ENCODE measurements at places on chromosomes 3 and 15.

- DNase-seq = no peak
Measured at GRCh38 chr3:28948685-28949084, 332.2 kb upstream of the RBMS3 start.

GRCh38 chr3:150761831-150762661 is 923 bp downstream of the SIAH2 start:
- peak; percentile 46 for DNase-seq

- DNase-seq = no peak
Measured at GRCh38 chr3:185728630-185729336, 96.1 kb downstream of the IGF2BP2 start.

DNA sequence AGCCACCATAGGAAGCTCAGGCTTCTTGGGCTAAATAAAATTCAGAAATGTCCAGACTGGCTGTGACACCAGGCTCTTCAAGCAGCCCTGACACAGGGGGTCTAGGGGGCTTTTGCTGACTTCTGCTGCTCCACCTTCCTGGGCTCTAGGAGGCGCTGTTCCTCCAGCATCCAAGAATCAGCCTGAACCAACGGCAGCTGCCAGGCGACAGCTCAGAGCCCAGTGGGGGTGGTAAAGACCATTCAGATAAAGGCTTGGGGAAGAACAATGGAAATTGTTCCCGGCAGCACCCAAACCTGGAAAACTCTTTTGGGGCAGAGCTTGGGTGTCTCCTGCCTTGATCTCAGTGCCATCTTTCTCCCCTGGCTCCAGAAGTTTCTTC is 21.6 kb upstream of the PSTPIP1 start:
- no peak for DNase-seq

DNA sequence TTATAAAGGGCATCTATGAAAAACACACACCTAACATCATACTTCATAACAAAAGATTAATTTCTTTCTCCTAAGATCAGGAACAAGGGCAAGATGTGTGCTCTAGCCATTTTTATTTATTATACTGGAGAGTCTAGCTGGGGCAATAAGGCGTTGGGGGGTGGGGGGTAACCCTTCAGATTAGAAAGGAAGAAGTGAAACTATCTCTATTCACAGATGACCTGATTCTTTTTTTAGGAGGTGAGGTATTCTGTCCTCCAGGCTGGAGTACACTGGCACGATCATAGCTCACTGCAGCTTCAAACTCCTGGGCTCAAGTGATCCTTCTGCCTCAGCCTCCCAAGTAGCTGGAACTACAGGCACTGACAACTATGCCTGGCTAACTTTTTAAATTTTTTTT is 89.5 kb upstream of the MANF start:
- DNase-seq = no peak

- DNase-seq = no peak
Measured at GRCh38 chr15:70259028-70259424, 161.3 kb upstream of the TLE3 start.

DNA sequence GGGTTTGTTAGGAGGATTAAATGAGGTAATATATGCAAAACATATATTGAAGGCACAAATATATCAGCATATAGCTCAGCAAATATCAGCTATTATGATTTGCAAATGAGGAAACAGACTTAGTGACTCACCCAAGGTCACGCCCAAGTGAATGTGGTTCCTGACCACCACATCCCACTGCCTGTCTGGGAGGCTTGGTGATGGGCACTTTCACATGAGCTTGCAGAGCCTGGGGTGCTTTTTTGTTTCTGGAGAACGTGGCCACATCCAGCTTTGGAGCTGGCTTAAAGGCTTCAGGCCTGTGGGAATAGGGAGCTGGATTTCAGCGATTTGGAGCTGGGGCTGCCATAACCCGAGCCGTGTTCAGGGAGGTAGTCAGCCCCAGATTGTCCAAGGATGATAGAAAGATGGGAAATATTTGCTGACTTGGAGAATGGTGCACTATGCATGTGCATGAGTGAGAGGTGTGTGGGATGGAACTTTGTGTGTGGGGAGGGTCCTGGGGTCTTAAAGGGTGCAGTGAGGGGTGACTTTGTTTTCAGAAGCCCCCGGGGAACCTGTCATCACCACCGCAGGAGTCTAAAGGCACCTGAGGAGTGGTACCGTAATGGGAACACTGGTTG is 12.0 kb upstream of the FGD5 start:
- DNase-seq = no peak

DNA sequence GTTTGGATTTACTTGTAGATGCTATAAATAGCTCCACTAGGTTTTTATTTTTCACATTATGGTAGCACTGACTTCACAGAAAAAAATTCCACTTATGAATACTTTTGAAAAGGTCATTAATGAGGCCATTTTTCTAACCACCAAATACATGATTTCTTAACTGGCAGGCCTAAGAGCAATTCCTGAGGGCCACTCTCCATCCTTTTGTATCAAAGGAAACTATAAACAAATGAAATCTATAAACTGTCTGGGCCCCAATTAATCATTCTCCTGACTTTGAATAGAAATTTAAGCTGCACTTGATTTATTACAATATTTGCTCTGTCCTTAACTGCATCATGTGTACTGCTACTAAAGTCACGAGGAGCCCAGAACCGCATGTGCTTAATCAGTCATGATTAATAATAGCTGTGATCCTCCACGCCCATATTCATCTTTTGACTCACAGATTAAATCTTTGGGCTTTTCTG is 25.1 kb upstream of the MTMR10 start:
- no peak for DNase-seq

DNA sequence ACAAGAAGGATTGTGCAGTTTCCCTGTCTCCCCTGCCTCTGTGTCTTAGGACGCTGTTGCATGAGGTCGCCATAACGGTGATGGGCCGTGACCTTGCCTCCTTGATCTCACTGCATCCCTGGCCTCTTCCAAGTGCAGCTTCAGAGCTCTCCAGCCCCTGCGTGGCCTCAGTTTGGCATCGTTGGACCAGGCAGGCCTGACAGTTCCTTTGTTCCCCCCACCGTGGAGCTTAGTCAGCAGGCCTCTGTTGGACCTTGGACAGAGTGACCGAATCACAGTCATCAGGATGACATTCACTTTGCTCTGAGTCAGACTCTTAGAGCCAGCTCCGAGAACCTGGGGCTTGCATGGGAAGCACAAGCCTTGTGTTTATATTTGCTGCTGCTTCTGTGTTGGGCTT is 139.4 kb downstream of the OPA1 start:
- no peak for DNase-seq

DNA sequence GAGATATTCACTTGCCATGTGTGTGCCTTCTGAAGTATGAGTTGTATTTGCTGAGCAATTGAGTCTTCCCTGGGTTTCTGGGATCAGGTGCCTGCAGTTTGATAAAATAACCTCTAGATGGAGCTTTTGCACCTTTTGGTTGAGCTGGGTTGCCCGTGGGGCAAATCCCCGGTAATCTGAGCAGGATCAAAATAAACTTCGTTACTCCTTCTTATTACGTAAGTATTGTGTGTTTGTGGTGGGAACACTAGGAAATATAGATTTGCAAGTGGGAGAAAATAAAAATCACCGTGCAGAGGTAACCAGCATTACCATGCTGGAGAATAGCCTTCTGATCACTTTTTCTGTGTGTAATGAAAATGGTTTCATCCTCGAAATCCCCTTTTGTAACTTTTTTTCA is 277.4 kb upstream of the NR2E3 start:
- no peak for DNase-seq

GRCh38 chr3:97948351-97949109 is 23.7 kb downstream of the RIOX2 start:
- no peak for DNase-seq

- no peak for DNase-seq
Measured at GRCh38 chr3:9951962-9952805, at the start of gene PRRT3. Gene PRRT3, minus strand, starts transcription at chr3:9952408. Its CDS starts 2,293 bp downstream, at chr3:9950115.

DNA sequence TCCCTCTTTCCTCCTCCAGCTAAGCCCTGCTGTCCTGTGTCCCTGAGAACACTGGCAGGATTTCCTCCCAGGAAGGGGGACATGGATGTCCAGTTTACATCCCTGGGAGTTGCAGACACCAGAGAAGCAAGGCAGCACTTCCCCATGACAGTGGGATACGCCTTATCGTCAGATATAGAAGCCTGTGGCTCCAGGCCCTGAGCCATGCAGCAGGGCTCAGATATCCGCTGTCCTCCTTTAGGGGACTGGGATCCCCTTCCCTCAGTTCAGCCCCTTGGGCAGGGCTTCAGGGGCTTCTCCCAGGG is 16.4 kb downstream of the CORO2B start:
- DNase-seq = no peak

GRCh38 chr3:12944413-12944812 is 103.0 kb upstream of the RPL32 start:
- DNase-seq = no peak

GRCh38 chr15:50137330-50137761 is 18.3 kb upstream of the ATP8B4 start:
- no peak for DNase-seq

DNA sequence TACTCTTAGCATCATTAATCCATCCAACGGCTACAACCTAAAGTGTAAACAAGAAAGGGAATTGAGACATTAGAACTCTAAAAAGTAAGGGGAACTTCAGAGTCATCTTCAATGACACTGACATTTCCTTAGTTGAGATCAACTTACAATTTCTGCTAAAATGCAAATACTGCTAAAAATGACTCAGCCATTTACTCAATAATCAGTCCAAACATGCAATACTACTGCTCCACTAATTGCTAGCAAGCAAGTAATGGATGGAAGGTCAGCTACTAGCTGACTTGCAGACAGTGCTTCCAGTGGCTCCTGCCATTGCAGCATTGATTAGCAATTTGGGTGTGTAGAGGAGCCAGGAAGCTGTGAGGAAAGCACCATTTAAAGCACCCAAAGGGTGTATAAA is 28.4 kb downstream of the CD200R1L start:
- no peak for DNase-seq

DNA sequence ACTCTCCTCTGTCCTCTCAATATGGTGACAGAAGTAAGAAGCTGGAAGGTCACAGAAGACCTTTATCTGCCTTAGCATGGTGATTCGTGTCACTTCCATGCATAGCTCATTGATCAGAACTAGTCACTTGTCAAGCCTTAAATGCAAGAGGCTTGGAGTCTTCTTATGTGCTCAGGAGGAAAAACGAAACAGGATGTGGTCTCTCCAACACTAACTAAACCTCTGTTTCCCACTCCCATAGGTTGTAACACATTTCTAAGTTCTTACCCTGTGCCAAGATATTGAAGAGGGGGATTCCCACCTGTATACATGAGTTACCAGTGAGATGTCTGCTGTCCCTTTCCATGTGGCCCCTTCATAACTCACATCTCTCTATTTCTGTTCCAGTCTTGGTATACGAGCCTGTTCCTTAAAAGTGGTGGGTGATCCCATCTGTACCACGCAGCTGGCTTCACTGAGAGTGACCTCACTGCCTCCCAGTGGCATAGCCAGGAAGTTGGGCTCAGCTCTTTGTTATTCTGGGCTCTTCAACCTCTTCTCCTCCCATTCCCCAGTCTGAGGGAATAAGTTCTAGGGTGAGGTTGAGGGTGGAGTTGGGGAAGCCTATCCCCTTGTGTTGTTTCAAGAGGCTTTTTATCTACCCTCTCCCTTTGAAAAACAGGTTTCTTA is 203.2 kb upstream of the PPP2R3A start:
- DNase-seq = no peak

DNA sequence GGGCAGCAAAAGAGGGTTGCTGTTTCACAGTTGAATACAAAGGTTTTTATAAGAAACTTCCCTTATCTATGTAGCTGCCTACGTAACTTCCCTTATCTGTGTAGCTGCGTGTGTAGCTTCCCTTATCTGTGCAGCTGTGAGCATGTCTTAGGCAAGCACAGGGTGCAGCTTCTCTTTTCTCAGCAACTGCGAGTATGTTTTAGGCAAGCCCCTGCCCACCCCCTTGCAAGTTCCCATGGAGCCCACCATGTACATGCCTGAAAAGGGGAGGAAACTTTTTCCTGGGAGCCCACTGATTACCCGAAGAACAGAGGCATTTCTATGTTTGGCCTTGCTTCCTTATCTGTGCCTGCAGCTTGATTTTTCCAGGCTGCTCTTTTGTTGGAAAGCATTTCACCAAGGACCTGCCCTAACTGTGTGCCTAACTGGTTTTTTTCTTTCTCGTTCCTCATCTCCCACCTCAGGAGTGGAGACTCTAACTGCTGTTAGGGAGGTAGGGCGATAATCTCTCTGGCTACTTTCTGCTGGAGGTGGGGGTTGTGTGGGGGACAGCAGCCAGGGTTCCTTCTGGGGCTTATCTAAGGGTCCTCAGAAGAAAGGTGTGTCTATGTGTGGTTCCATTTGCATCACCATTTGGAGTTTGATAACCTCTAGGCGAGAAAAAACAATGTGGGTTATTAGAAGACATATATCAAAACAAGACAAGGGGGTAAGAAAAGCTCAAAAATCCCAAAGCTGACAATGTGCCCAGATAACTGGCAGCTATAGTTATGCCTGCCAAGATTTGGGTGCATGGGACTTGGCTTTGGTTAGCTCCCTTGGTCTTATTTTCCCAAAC is 26.0 kb downstream of the SORD start:
- no peak for DNase-seq

DNA sequence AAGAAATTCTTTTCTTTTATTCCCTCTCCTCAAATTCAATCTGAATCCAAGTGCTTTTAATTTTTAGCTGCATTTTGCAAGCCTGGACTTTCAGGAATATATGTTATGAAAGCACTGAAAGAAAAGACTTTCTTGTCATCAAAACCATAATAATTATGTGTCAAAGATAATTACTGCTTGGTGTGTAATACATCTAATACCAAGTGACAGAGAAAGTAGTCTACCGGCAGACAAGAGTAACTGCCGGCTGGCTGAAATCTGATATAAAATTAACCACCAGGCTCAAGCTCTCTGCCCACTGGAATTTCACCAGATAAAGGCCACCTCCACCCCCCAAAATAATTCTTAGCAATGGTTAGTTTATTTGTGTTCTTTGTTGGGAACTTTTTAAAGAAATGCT is 220.9 kb upstream of the CDIN1 start:
- no peak for DNase-seq

DNA sequence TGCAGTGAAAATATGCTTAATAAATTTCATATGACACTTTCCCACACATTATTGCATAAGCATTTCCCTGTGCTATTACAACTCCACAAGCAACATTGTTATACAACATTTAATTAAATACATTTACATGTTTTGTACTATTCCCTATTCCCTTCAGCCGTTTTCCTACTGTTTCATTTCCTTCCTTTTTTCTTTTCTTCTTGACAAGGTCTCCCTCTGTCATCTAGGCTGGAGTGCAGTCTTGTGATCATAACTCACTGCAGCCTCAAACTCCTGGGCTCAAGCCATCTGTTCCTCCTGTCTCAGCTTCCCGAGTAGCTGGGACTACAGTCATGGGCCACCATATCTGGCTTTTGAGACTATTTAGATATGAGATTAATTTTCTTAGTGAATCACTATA is 254.7 kb downstream of the NFKBIZ start:
- no peak for DNase-seq
